ENCODE measurements at places on chromosomes 1 and 21.

DNA sequence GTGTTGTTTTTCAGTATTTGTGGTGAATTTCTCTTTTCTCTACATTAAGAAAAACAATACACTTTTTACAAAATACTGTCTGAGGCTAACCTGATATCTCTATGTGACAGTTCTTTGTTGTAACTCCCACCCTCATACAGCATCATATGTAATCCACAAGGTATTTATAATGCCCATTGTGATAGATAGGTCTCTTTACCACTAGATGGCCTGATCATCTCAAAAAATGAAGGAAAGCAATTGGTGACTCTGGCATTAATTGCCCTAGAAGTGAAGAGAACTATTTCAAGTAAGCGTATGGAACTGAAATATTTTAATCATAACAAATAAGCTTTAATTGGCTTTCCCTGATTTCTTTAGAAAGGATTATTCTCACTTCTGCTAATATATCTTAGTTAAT is 36.2 kb upstream of the HFM1 start:
- no peak for DNase-seq

DNA sequence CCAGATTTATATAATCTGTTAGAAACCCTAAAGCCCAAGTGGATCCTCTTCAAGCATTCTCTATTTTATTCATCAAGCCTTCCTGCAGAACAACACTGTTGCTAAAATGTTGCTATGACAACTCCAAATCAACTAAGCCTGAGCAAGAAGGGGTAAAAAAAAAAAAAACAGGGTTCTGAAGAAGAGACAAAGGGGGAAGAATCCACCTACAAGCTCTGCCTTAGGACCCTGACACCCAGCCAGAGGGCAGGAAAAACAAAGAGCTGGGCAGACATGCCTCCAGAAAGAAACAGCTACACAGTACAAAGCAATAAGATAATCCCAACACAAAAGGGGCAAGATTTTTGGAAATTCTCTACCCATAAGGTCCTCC is 1.3 kb downstream of the USF1 start:
- no peak for DNase-seq

DNA sequence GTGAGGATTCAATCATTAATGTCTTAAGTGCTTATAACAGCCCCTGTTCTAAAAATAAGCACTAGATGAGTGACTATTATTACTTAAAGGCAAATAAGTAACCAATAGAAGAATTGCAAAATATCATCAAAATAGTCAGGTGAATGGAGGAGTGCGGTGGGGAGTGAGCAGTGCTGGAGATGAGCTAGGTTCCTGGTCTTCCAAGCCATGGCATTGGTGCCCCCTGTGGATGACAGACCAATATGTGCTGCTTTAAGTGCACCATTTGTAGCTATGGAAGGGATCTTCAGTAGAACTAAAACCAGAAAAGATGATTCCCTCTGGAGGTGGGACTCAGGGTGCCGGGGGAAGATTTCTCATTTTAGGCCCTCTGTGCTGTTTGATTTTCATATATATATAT is 46.1 kb upstream of the SLC30A1 start:
- DNase-seq: no peak

DNA sequence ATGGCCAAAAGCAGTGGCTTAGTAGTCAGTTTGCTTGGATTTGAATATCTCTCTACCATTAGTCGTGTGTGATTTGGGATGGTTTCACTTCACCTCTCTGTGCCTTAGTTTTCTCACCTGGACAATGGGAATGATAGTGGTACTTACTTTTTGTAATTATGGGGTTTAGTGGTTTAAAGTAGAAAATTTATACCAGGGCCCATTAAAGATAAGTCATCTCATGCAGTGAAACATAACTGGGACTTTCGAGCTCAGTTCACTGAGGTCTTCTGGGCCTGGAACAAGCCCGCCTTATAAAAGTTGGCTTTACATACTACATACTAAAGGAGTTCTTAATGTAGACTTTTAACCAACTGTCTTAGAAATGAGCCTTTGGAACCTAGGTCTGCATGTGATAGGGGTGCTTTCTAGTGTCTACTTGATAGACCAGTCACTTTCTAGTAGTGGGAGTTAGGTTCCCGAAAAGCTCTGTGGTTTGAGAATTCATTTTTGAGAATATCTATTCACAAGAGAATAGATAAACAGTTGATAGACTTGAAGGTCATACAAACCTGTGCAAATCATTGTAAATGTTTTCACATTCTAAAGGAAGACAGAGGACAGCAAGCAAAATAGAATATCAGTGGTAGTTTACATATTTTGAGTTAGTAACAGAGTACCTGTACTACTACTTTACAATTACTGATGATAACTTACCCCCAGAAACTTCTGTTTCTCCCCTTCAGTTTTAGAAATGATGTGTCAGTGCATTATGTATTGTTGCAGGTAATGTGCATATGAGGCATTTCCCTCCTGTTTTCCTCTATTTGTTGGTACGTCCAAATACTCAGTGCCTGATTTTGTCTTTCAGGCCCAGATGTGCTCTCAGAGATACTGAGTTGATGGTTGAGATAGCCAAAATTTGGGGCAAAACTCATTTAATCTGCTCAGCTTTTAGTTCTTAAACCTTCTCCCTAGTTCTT is 48.0 kb downstream of the DYRK1A start:
- DNase-seq: no peak

GRCh38 chr1:180188684-180189175 is 34.1 kb downstream of the QSOX1 start:
- no peak for DNase-seq

- DNase-seq: no peak
These were observed 13.3 kb downstream of the H6PD start for GRCh38 chr1:9247894-9248293.

DNA sequence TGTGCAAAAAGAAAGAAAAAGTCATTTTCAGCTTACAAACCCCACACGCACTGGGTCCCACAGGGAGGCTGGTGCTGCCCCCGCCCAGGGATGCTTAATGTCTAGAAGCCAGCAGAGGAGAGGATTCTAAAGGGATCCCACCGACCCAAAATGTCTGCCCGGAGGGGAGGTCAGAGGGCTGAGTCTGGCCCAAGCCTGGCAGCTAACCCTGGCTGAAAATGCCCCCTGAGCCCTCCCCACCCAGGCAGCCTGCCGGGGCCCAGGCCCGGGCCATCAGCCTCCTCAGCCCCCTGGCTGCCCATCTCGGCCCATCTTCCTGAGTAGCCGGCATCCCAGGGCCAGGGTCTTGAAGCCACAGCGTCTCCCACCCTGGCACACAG is 33.5 kb downstream of the ACOT7 start:
- DNase-seq: no peak

GRCh38 chr1:50976890-50977574 is 7.0 kb downstream of the CDKN2C start:
- no peak for DNase-seq

GRCh38 chr1:190328871-190329270 is 148.8 kb downstream of the BRINP3 start:
- DNase-seq: no peak

- DNase-seq: no peak
These were observed 16.9 kb upstream of the PTTG1IP start for GRCh38 chr21:44890338-44890931.

- no peak for DNase-seq
These were observed 4.8 kb upstream of the FCRLA start for GRCh38 chr1:161702250-161702649.

- no peak for DNase-seq
These were observed 137.8 kb downstream of the NUF2 start for GRCh38 chr1:163459539-163459938.

DNA sequence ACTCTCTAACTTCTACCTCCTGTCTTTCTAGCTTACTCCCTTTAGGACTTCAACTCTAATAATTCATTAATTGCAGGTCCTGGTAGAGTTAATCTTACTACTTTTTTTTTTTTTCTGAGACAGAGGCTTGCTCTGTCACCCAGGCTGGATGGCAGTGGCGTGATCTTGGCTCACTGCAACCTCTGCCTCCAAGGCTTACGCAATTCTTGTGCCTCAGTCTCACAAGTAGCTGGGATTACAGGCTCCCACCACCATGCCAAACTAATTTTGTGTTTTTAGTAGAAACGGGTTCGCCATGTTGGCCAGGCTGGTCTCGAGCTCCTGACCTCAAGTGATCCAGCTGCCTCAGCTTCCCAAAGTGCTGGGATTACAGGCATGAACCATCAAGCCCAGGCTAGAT is 15.7 kb downstream of the BTBD8 start:
- DNase-seq: no peak

GRCh38 chr1:231515748-231516147 is 12.7 kb upstream of the TSNAX start:
- no peak for DNase-seq

DNA sequence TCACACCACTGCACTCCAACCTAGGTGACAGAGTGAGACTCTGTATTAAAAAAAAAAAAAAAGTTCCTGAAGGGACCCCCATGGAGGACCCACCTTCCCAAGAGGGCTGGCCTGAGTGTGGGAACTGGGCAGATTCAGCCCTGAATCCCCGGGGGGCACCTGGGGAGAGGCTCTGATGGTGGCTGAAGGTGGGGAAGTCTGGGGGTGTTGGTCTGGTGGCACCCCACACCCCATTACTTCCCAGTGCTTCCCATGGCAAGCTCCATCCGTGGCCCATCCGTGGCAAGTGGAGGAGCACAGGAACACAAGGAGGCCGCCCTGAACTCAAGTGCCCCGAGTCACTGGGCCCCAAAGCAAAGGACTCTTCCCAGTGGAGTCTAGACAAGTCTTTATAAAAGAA is 778 bp upstream of the TNFRSF25 start:
- DNase-seq: no peak

DNA sequence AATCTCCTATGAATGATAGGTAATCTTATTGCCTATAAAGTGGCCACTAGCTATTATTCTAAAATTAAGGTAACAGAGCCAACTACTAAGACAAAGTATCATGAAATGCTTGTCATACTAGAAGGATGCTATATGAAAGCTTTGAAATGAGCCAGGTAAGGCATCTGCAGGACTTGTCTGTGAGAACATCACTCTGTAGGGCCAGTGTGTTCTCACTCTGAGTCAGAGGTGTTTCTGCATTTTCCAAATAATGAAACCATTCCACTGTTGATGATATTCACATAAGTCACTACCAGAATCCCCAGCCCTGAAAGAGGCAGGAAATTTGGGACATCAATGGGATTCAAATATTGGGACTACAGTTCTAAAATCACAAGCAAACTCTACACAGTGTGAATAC is 25.8 kb upstream of the GBP5 start:
- DNase-seq: no peak

DNA sequence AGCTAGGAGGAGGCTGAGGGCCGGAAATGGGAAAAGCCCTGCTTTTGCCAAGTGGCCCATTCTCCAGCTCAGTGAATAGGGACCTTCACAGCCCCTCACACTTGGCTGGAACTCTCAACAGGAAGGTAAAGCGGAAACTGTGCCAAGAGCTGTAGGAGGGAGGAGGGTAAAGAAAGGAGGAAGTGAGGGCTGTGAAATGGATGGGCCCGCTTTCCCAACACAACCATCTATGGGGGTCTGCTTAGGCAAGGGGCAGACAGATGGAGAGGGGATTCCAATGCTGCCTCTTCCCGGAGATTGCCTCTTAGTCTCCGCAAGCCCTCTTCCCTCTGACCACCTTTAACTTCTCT is 5.2 kb downstream of the INKA2 start:
- DNase-seq: no peak

- no peak for DNase-seq
These were observed 32.1 kb downstream of the PCSK9 start for GRCh38 chr1:55071477-55071876.

GRCh38 chr21:44972301-44972814 is 32.5 kb downstream of the SLX9 start:
- no peak for DNase-seq

GRCh38 chr1:6370006-6370405 is 23.6 kb downstream of the ACOT7 start:
- no peak for DNase-seq

- no peak for DNase-seq
These were observed 1.5 kb downstream of the RO60 start for GRCh38 chr1:193060938-193061337.

DNA sequence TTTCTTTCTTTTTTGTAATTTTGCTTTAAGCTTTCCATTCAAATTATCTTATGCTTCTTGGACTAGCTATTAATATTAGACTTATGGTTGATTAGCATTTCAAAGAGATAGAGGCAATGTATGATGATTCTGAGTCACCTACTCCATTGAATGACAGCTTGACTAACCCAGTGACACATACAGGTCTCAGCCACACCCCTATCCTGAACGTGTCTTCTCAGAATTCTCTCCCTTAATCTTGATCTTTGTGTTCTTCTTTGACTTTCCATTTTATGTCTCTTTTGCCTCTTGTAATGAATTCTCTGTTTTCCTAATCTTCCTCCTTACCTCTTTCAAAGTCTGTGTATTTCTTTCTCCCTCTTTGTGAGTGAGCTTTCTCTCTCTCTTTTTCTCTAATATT is 241.1 kb downstream of the PDE4B start:
- DNase-seq: no peak

- DNase-seq: no peak
These were observed 5.7 kb downstream of the ACAP3 start for GRCh38 chr1:1302006-1302430.

GRCh38 chr21:16353764-16354163 is 624.0 kb downstream of the USP25 start:
- DNase-seq: no peak

- DNase-seq: no peak
These were observed 75.3 kb downstream of the ROR1 start for GRCh38 chr1:63849149-63849548.

DNA sequence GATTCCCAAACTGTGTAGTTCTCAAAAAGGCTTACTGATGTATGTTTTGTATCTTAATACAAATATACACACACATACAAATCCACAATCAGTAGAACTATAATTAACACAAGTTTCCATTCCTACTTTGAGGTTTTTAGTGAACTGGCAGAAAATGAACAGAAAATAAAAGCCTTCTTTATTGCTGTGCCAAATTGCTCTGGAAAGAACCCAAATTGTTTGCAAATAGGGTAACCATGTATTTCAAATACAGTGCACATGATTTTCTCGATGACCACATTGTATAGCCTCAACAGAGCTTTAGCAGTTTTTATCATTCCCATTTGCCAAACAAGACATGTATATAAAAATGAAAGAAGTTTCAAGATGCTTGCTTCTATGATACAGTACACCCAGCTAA is 173.3 kb downstream of the COL24A1 start:
- no peak for DNase-seq

DNA sequence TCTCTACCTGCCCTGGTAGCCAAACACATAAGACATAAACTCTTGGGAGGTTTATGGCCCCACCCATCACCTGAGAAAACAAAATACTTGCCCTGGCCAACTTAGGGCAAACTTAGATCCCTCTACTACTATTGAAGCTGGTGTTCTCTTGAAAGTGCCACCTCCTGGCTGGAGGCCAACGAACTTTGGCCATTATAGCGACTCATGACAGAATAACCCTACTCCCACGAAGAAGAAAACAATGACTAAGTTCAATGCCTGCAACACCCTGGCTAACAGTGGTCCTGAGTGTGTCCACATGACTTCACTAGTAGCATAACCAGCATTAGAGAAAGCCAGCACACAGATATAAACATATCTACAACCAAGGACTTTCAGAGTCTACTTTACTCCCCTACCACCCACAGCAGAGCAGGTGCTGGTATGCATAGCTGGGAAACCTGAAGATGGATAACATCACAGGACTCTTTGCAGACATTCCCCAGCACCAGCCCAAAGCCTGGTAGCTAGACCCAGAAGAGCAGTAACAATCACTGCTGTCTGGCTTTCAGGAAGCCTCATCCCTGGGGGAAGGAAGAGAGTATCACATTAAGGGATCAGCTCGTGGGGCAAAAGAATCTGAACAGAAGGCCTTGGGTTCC is 81.0 kb downstream of the SLC30A10 start:
- no peak for DNase-seq
